ENCODE measurements at places on chromosomes 5 and 9.

DNA sequence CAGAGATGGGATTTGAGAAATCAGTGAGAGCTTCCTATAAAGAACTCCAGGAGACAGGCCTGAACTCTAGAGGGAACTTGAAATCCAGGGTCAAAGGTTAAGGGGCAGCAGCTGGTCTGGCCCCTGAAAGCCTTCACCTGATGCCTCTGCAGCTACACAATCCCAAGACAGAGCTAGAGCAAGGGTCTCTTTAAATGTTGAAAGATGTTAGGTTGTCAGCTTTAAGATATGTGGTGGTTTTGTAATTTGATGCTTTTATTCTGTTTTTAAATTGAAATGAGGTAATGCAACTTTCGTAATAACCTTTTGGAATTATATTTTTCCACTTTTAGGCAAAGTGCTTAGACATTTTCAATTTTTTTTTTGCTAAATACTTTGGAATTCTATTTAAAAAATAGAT lies 2.4 kb downstream of the SOWAHA start:
- DNase-seq = no peak

- no peak for DNase-seq
These were observed 103.8 kb downstream of the RPS23 start for GRCh38 chr5:82174128-82174918.

GRCh38 chr5:102853680-102854079 lies 98.6 kb downstream of the PAM start:
- no peak for DNase-seq

DNA sequence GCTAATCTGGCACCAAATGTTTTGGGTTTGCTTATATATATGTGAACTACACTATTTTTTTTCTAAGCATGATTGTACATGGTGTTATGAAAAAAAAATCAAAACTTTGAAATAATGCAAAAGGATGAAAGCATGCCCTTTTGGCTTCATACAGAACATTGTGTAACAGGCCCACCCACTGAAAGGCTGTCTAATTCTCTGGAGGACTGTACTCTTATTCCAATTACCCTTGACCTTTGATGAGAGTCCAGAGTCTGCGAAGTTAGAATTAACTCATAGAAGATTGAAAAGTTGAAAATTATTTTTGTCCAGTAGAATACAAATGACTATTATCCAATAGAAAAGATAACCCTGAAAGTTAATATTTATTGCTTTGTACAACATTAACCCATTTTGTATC lies 117.4 kb downstream of the ADAMTS12 start:
- DNase-seq = no peak

DNA sequence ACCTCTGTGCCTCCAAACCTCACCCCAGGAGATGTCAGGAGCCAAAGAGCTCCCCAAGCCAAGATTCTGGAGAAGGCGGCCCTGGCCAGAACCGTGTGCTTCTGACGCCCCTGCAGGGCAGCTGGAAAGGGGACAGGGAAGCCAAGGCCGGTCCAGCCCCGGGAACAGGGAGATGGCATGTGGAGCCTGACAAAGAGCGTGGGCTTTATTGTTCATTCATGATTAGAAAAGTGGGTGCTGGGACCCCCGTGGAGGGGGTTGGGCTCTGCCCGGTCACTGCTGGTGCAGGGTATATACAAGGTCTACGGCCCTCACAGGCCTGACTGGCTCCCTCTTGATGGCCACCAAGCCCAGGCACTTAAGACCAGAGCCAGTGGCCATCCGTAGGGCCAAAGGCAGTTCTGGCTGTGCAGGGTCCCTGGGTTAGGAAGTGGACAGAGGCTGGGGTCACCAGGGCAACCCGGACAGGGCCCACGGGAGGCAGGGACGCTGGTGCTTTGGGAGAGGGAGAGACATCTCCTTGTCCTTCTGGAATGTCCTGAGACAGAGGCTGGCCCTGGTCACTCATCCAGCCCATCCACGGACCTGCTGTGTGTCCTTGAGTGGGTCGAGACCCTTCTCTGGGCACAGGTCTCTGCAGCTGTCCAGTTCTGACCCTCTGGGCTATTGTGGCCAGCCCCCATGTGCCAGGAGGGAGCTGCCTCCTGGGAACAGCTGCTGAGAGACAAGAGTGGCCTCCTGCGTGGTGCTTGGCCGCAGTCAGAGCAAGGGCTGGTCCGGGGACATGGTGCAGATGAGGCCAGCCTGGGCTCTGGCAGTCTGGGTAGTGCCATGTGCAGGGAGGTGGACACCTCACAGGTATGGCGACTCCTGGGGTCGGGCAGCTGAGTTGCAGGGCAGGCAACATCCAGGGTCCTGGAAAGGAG lies 12.5 kb downstream of the NINJ1 start:
- no peak for DNase-seq

Data from left forelimb (tissue), 1 donor.